ENCODE measurements at places on chromosomes 1 and 21.

GRCh38 chr1:189510827-189511226 is 966.8 kb downstream of the BRINP3 start:
- DNase-seq = no peak

DNA sequence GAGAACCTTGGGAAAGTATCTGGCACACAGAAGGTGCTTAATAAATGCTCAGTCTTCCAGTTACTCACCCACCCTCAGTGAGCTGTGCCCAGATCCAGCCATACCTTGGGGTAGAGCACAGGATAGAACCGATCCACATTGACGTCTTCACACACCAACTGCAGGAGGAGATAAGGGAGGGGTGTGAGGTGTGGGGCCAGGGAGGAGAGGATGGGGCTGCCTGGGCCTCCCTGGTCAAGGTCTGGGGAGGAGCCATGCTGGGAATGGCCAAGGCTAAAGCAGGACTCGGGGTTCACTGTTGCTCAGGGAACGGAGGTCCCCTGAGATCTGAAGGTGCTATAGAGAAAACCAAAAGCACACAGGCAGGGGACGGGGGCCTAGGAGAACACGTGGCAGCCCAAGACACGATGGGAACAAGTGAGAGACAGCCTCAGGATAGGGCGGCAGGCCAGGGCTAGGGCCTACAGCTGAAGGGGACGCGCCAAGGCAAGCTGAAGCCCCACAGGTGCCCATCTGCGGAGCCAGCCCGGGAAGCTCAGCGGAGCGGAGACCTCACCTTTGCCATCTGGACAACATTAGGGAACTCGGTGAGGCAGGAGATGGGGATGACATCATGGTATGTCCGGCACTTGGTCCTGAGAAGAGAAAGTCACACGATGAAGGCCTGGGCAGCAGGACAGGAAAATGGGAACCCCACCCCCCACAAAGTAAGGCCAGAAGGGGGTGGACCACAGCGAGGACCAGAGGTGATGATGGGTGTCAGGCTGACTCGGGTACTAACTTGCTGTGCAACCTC is 55.9 kb downstream of the RAP1GAP start:
- DNase-seq = no peak

DNA sequence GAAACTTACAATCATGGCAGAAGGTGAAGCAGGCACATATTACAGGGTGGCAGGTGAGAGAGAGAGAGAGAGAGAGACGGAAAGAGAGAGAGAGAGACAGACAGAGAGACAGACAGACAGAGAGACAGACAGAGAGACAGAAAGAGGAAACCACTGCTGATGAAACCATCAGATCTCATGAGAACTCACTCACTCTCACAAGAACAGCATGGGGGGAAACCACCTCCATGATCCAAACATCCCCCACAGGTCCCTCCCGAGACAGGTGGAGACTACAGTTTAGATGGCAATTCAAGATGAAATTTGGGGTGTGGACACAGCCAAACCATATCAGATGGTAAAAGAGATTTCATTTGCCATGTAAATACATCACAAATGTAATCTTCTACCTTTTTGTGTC is 708.1 kb downstream of the MRPL39 start:
- DNase-seq = no peak

- peak; percentile 46 for DNase-seq
These were observed 20.0 kb downstream of the PIK3CD start for GRCh38 chr1:9671377-9672140.

- no peak for DNase-seq
These were observed 32.3 kb upstream of the NHLH2 start for GRCh38 chr1:115873184-115873583.

DNA sequence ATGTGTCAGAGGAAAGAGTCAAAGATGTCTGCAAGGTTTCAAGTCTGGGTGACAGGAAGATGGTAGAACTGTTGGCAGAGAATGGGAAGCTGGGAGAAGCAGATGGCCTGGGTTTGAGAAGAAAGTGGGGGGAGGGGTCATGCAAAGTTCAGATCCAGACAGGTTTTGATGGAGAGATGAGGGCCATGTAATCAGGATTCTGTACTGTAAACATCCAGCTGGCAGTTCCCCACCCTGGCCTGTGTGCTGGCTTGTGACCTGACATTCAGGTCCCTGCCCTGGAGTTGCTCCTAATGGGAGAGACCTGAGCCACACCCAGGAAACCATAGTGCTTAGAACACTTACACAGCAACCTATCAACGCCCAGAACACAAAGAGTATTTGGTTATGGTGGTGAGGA is 15.6 kb upstream of the ETV3 start:
- DNase-seq = no peak

DNA sequence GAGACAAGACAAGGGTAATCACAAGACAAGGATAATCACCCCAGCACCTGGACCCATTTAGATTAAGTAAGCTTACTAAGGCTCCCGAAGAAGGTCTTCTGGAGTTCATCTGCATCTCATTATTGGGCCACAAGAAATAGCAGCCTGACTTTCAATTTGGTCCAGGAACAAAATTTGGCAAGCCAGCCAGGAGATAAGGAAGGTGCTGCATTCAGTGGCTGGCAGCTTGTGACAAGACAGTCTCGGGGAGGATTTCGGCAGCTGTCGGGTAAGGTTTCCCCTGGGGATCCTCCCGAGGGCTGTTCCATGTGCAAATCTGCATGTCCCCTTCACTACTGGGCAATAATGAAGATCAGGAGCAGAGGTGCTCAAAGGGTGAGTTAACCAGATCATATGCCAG is 195.2 kb downstream of the FCRL5 start:
- DNase-seq = no peak

DNA sequence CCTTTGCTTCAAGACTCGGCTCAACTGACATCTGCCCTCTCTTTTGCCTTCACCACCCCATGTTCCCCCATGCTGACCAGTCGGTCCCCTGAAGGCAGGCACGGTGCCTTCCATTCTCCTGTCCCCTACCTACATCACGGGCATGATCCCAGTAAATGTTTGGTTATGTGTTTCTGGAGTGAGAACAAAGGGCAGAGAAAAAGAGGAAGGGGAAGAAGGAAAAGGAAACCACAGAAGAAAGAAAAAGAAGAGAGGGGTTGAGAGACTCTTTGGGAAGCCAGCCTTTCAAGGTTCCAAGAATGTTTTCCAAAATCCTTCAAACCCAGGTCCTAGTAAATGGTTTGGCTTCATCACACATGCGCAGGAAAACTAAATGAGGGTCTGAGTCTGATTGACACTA is 84.9 kb downstream of the CDC7 start:
- DNase-seq = no peak

DNA sequence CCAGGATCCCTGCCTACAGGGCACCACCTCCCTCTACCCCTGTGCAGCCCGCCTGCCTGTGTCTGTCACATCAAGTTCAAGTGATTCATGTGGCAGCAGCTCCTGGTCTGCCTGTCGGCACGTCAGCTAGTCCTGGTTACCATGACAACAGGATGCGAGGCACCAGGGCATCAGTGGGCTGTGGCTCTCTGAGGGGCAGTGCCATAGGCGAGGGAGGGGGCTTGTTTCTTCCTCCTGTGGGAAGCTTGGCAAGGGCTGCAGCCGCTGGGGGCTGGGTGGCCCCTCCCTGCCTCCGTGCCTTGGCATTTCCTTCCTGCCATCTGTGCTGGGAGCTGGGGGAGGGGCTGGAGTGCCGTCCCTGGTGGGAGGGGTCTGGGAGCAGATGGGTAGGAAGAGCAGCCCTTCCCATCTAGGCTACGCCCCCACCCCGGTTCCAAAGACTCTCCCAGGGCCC is 43.1 kb downstream of the FOXO6 start:
- DNase-seq = peak; percentile 84

DNA sequence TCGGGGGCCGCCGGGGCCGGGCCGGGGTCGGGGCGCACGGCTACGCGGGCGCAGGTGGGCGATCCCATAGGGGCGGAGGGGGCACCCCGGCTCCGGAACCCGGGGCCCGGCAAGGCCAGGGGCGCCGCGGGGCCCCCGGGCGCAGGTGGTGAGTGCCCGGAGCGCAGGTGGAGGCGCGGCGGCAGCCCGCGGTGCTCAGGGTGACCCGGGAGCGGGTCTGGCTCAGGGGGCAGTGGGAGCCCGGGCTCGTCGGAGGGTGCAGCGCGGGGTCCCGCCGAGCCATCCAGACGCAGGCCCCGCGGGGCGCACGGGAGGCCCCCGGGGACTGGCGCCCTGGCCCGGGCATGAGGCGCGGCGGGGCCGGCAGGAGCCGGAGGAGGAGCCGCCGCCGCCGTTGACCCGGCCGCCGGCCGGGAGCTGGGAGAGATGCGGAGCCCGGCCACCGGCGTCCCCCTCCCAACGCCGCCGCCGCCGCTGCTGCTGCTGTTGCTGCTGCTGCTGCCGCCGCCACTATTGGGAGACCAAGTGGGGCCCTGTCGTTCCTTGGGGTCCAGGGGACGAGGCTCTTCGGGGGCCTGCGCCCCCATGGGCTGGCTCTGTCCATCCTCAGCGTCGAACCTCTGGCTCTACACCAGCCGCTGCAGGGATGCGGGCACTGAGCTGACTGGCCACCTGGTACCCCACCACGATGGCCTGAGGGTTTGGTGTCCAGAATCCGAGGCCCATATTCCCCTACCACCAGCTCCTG is 489 bp downstream of the CELSR2 start:
- no peak for DNase-seq

DNA sequence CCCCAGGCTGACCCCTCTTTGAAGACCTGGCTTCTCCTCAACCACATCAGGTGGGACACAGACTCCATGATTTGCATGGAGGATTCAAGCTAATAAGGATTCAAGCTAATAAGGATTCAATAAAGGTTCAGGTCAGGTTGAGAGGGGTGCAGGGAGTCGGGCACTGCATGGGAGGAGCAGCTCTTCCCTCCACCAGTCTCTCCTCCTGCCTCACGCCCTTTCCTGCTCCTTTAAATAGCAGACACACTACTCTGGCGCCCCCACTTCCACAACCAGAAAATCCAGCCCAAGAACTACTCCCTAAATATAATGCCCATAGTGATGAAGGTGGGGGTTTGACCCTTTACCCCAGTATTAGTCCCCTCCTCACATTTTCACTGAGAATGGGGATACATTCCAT is 7.1 kb downstream of the MEX3A start:
- DNase-seq = no peak

DNA sequence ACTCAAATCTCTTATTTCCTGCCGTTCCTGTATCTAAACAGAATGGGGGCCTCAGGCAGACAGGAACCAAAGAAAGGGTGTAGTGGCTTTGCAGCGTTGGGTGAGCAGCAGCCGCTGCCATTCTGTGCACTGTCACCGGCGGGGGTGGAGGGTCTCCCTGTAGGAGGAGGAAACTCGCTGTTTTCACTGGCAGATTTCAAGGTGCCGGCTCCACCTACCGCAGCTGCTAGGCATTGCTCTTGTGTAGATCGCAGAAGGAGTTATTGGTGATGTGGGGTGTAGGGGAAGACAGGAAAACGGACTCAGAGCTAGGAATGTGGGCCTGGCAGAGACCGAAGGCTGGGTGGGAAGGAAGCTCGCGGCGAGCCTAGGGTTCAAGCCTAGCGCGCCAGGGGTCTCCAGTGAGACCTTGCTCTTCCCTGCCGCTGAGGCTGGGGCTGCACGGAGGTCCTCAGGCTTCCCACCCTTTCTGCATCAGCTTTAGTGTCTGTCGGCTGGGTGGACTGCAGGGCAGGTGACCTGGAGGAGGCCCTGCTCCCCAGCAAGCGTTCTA is 20.8 kb downstream of the ATP5PO start:
- DNase-seq = no peak

GRCh38 chr21:33641352-33642026 is at the start of gene CRYZL1:
Gene CRYZL1, minus strand, starts transcription at chr21:33641741. Its CDS starts 10,190 bp downstream, at chr21:33631551.
- peak; percentile 99 for DNase-seq

DNA sequence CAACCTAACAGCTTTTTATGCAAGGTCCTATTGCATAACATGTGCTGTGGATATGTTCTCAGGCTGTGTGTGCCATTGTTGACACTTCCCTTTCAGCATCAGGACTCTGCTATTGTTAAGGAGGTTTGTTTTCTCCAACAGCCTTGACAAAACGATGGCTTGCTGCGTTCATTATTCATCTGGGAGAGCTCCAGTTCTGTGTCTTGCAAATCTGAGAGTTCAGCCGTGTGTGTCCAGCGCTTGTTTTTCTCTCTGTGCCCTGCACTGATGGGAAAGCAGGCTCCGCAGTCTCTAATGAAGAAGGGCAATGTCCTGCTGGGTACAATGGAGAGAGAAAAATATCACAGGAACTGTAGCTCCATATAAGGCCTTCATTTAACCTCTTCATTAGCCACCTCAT is 63.7 kb downstream of the CLDN17 start:
- no peak for DNase-seq

DNA sequence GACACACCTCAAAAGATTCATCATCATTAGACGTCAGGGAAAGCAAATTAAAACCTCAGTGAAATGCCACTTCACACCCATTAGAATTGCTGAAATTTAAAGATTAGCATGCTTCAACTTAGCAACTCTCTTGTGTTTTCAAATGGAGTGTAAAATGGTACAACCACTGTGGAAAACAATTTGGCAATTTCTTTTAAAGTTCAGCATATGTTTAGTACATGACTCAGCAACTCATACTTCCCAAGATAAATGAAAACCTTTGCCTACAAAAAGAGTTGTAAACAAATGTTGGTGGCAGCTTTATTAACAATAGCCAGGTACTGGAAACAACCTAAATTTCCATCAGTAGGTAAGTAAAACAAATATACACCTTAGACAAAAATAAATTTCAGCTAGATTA is 42.7 kb downstream of the ST3GAL3 start:
- no peak for DNase-seq

- no peak for DNase-seq
These were observed 13.0 kb downstream of the LSS start for GRCh38 chr21:46215436-46216131.

DNA sequence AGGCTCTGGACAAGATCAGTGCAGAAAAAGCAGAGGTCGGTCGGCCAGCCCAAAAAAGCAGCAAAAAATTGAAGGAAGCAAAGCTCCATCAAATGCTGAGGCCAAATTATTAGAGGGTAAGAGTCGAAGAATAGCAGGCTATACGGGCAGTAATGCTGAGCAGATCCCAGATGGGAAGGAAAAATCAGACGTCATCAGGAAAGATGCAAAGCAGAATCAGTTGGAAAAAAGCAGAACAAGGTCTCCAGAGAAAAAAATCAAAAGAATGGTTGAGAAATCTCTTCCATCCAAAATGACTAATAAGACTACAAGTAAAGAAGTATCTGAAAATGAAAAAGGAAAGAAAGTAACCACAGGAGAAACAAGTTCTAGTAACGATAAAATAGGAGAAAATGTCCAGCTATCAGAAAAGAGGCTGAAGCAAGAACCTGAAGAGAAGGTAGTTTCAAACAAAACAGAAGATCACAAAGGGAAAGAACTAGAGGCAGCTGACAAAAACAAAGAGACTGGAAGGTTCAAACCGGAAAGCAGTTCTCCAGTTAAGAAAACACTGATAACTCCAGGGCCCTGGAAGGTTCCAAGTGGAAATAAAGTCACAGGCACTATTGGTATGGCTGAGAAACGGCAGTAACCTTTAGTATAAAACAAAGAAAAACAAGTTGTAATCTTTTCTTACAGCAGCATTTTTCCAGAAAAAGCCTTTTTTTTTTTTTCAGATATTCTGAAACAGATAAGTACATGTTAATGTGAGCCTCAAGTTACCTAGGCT is 75.7 kb downstream of the PHTF1 start:
- DNase-seq = no peak
